ENCODE measurements at places on chromosomes 16 and 17.

DNA sequence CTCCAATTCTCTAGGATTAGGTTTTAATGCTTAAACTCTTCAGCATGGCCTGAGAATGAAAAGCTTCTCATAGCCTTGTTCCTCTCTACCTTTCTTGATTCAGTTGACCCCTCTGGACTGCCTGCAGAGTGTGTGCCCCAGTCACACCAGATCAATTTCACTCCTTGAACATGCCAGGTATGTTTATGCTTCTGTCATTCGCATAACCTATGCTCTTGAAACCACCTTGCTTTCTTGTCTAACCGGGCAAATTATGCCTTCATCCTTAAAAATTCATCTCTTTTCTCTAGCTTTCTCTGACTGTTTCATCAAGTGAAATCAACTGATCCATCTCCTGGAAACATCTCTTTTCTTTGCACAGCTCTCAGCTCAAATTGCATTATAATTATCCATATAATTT lies 42.3 kb downstream of the CDH11 start:
- DNase-seq: no peak

GRCh38 chr16:81515281-81515680 lies 70.7 kb downstream of the CMIP start:
- no peak for DNase-seq

GRCh38 chr16:4361033-4361943 lies 10.2 kb upstream of the PAM16 start:
- no peak for DNase-seq

DNA sequence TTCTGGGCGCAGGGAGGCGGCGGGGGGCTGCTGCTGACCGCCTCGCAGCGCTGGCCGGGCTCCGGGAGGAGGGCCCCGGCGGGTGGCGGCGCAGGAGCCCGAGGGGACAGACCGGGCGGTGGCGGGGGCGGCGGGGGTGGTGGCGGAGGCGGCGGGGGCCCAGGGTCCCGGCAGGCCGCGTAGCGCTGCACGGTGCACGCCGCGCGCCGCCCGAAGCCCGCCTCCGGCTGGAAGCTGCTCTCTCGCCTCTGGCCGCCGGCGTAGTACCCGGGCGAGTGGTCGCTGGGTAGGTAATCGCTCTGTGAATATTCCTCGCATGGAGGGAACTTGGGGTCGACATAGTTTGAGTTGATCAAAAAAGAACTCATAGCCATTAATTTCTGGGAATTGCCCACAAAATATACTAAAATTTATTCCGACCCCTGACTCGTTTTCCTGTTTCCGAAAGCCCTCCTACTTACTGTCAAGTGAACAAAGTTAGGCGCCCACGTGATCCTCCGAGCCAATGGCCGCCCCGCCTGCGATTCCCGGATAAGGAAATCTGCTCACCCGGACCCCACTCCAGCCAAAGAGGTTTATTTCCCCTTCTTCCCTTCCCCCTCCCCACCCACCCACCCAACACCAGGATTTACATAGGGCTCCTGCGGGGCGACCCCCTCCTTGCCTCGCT lies at the start of gene HOXB4:
TSS of gene HOXB4 (minus strand) at position 405 of the 670 bp plus-strand sequence. CDS start at position 374, 31 bp downstream.
- DNase-seq: peak; percentile 87

DNA sequence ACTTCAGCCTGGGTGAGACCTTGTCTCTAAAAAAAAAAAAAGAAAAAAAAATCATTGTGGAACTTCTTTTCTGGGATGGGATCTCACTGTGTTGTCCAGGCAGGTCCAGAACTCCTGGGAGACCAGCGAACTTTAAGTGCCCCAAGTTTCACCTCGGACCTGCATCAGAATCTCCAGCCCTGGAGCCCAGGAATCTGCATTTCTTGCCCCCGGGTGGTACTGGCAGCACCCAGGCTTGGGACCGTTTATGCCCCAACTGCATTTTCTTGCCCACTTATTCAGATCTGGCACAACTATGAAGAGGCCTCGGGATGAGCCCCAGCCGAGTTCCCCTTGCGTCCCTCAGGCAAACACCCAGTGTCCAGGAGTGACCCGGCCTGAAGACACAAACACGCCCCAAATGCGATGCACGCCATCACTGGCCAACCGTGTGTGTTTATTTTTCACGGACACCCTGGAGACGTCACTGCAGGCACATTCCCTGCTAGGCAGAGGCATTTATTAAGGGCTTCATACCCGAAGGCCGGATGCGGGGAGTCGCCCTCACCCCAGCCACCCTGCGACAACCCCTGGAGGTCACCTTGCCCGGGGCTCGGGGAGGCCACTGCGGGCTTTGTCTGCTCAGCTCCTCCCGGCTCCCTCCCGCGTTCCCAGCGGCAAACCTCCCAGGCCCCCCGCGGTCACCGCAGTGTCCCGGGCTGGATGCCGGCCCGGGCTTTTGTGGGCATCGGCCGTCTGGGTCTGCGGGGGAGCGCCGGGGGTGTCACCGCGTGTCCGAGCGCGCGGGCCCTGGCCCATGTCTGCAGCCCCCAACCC lies 684 bp upstream of the SPIRE2 start:
- DNase-seq: peak; percentile 72

- no peak for DNase-seq
Observed at GRCh38 chr16:75733305-75734211, 7.3 kb upstream of the CPHXL start.

- DNase-seq: peak; percentile 56
Observed at GRCh38 chr17:82599674-82600661, 48.3 kb downstream of the WDR45B start.

- peak; percentile 35 for DNase-seq
Observed at GRCh38 chr16:28882551-28883160, 4.4 kb downstream of the ATP2A1 start.

DNA sequence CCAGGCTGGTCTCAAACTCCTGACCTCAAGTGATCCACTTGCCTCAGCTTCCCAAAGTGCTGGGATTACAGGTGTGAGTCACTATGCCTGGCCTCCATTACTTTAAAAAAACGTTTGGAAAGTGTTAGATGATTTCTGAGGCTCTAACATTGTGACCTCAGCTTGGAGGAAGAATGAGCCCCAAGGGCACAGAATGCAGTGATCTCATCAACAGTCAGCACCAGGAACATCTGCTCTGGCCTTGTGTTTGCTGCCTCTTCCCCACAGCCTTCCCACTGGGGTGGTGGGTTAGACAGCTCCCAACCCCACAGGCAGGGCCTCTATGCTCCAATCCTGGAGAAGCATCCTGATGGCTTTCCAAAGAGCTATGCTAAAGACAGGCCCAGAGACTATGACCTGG lies 37.7 kb upstream of the SREBF1 start:
- no peak for DNase-seq

DNA sequence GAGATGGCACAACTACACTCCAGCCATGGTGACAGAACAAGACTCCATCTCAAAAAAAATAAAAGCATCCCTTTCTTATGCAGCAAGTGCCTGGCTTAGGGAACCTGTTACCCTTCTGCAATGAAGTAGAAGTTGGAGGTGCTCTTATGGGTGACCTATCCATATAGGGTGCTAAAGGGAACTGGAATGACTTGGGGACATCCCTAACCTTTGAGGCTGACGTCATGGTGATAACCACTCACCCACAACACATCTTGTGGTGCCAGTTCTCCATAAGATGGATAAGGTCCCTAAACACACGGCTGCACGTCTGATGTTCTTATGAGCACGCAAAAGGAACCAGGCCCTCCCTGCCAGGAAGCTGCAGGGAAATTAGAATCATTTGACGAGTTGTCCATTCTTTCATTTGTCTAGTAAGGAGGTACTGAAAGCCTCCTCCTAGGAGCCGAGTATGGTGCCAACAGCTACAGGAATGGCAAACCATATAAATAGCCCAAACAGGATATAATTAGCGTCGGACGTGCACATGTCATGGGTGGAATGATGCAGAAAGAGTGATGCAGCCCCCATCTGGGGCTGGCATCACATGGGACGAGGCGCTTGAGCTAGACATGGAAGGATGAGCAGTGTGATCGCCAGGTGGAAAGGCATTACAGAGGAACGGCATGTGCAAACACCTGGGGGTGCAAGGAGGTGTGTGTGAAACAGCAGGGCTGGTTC lies 52.5 kb downstream of the ARHGAP27 start:
- peak; percentile 53 for DNase-seq

Measured in Right ventricle myocardium inferior (tissue), 1 donor.